ENCODE measurements at places on chromosomes 12 and 14. TPM values are rescaled to one million over a fixed set of nuclear protein-coding genes. Genes with fewer than 3 reads are reported as not detected.

DNA sequence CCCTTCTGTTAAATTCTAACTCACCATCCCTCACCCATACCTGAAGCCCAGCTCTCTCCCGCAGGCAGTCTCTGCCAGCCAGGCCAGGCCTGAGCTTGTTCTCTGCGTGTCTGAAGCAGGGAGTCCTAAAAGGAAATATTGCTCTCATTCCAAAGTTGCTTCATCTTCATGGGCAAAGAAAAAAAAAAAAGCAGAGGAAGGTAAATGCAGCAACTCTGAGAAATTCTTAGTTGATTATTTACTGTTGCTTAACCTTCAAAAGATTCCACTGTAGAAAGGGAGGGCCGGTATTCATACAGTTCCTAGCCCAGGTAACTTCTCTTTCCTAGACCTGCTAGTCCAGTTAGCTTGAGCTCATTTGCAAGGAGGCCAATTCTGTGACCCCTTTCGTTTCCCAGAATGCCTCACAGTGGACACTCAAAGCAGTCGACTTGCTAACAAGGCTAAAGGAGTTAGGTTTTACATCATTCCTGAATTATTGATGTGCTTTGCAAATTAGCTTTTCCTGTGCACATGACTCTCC lies 193.5 kb upstream of the EEA1 start:
- no peaks in the 10 kb centered on the region for H3K27me3 ChIP-seq
- H3K4me1 ChIP-seq: peaks cover 45% of the 10 kb centered on the region
- no peaks in the 10 kb centered on the region for H3K36me3 ChIP-seq

- no peak for DNase-seq
- no peak overlapping the region for H3K27ac ChIP-seq
- H3K36me3 ChIP-seq: no peaks in the 10 kb centered on the region
- H3K27me3 ChIP-seq: no peaks in the 10 kb centered on the region
- no peaks in the 10 kb centered on the region for H3K4me1 ChIP-seq
- H3K4me3 ChIP-seq: no peak overlapping the region
Measured at GRCh38 chr14:59739794-59740193, 130.8 kb downstream of the RTN1 start.

KRT74 gene
- total RNA-seq: not detected

LUM gene
- total RNA-seq: 93.7 TPM

All from body of pancreas (tissue), 4 donors.